Glutamatergic neuron (in vitro differentiated cells): ENCODE measurements at places on chromosomes 2 and 18.

GRCh38 chr2:48852938-48853337 is 97.4 kb upstream of the LHCGR start:
- DNase-seq, result no peak

- DNase-seq, result peak; percentile 62
Measured at GRCh38 chr2:71530641-71531332, 77.4 kb downstream of the DYSF start.

DNA sequence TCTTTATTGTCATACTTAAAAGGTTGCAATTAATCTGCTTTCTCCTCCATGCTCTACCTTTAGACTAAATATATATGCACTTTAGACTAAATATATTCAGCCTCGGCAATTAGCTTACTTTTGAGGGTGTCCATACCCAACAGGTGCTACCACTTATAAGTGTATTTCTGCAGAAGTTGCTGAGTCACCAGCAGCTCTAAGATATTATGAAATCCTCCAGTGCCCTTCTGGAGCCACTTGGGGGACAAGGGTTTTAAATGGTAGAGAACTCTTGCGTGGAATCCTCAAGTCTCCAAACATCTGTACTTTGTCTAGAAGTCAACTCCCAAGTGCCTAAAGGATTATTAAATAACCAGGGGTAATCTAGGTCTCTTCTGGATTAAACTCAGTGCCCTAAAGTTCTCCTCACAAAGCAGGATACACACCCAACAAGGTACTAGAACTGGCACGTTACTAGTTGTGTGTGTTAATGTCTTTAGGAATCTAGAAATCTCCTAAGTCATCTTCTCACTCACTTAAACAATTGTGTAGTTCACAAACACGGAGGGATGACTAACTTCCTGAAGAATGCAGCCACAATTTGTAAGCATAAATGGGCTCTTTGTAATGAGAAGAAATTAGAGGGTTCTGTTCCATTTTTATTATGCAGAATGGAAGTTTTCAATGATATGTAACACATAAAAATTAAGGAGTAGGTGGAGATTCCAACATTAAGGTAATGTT is 159.7 kb downstream of the CD226 start:
- no peak for DNase-seq

DNA sequence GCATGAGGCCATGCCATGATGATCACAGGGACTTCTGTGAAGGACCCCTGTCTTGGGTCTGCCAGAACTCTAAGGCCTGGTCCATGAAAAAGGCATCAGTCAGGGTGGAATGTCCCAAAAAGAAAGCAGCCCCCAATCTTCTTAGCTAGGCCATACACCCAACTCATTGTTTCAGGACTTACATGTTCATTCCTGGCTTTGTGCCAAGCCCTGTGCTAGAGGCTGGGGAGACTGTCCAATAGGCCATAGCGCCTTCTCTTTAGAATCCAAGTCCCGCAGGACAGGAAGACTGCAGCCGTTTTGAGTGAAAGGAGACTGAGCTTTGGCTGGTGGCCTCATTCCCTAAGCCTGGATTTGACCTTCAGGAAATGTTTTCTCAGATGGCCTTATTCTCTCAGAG is 247.3 kb downstream of the PRKCE start:
- no peak for DNase-seq

DNA sequence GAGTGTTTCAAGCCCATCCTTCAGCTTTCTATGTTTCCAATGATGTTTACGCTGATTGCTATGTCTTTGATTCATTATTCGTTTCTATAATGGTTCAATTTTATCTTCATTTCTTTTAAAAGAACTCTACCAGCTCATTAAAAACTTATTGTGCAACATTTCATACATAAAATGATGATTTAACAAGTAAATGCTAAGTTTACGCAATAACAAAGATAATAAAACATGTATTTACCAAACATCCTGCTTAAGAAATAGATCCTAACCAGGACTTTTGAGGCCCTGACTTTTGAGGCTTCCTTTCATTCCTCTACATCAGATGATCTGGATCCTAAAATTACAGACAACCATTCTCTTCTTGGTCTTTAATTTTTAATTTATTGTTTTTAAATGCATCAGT is 86.5 kb upstream of the DLGAP1 start:
- no peak for DNase-seq

DNA sequence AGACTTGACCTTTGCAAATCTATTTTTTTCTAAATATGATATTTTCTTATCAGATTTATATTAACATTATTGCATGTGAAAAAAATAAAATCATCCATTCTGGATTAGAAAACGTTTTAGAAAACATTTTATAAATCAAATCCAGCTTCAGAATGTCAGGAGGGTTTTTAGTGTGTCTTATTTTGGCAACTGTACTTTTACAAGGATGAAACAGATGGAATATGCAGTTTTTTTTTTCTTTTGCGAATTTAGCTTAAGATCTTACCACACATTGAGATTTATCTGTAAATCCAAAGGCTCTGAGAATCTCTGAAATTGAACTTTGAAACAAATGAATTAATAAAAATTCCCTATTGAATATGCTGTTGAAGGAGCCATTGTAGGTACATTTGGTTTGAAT is 36.7 kb downstream of the FAM171B start:
- DNase-seq, result no peak

DNA sequence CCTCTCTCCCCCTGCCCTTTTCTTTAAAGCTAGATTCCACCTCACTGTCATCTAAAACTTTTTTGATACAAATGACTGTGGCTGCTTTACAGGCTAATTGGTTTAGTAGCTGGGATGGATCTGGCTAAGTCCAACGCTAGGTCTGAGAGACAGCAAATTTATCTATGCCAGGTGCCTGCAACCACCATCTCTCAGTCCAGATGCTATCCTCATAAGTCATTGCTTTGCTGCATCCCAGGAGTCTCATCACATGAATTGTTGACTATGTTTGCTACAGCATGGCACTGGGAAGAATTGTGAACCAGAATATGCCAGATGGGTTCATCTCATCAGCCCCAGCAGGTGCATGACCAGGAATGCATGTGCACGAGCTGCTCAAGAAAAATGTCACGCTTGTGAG is 100.0 kb upstream of the PID1 start:
- DNase-seq, result no peak

DNA sequence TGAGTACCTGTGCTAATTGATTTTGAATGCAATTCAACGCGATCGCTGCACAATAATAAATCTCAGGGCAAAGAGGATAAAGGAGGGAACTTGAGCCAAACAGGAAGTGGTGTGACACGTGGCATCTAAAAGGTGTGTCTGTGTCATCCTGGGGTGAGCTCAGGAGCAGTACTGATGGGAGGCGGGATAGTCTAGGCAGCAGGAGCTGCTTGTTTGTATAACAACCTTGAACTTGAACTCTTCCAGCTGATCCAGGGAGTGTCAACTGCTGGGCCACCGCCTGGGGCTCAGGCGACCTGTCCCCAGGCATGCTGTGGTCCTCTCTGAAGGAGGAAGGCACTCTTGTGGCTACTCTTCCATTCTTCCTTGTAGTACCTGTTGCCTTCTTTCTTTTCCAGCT is 61.2 kb downstream of the BOD1L2 start:
- no peak for DNase-seq

- DNase-seq, result no peak
Measured at GRCh38 chr2:64860276-64860885, 128.8 kb upstream of the SLC1A4 start.

DNA sequence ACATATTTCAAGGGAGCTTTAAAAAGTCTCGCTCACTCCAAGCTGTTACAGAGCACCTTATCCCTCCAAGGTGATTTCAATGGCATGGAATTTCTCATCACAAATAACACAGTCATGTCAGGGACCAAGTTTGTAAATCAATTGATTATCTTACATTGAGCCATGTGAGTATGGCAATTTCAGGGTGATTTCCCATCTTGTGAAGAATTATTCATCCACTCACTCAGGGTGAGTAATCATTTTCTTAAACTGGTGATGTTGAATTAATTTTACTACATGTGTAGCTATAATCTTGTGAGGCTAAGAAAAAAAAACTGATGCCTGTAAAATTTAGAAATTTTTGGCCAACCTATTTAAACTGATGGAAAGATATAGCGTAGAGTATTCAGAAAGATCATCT is 3.3 kb upstream of the ABCA12 start:
- no peak for DNase-seq

GRCh38 chr2:190500054-190500502 is 34.4 kb downstream of the NEMP2 start:
- DNase-seq, result no peak

DNA sequence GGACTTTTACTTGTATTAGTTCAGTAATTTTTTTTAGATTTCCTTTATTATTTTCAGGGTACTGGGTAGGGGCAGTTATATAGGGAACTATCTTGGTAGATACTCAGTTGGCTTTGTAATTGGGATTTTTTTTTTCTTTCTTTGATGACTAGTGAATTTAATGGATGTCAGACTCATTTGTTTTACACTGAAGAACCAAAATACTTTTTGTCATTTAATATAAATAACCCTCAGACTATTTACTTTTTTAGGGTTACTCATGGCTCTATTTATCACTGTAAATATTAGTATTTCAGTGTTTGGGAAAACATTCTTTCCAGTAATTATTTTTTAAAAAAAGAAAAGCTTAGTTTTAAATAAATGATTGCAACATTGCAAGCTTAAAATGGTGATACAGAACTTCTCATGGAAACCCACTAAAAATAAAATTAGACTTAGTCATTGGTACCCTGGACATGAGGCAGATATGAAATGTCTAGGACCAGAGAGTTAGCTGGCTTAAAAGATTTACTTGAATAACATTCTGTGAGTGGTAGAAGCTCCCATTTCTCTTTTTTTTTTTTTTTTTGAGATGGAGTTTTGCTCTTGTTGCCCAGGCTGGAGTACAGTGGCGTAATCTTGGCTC is 74.4 kb upstream of the CYP20A1 start:
- DNase-seq, result no peak

GRCh38 chr2:241796209-241796608 is 12.8 kb upstream of the NEU4 start:
- peak; percentile 6 for DNase-seq

DNA sequence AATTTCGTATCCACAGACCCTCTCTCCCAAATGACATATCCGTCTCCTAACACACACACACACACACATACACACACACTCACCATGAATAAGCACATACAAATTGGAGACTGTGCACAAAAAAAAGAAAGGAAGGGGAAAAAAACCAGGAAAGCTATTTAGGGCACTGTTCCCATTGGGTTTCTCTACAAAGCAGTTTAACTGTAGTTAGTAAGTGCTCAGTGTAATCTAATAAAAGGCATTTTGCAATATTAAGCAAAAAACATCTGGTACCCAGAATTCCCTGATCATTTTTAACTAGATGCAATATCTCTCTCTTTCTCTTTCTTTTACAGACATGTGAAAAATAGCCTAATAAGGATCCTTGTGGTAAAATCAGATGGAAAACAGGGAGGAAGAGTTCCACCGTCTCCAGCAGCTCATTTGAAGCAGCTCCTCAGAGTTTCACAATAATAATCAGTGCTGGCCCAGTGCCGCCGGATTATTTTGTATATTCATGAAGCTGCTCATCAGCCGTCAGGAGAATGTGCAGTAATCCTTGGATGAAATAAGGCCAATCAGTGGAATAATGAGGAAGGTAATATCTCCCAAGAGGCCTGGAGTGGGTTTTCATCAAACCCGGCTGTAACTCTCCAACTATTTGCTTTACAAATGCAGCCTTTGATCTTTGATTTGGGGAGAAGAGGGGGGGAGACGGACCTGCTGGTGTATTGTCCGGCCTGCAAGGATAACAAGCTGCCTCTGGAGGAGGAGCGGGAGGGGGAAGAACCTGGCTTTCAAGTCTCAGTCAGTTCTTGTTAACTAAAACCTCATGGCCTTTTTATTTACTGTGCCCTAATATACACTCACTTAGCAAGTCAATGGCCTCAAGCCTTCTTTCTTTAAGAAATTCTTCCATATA is 227.6 kb upstream of the SMIM21 start:
- no peak for DNase-seq

GRCh38 chr18:24043403-24043802 is 28.8 kb downstream of the TTC39C start:
- no peak for DNase-seq

DNA sequence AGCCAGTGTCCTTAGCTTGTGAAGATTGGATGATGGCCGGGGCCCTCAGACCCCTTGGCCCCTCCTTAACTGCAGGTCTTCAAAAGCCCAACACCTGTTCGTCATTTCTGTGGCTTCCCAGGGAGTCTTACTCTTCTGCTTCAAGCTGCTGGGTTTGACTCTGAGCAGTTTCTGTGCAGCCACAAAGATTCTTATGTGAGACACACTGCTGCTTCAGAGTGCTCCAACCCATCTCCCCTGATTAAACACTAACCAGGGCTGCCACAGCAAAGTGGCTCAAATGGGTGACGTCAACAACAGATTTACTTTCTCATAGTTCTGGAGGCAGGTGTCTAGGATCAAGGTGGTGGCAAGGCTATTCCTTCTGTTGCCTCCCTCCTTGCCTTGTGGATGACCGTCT is 40.8 kb downstream of the TSN start:
- no peak for DNase-seq

DNA sequence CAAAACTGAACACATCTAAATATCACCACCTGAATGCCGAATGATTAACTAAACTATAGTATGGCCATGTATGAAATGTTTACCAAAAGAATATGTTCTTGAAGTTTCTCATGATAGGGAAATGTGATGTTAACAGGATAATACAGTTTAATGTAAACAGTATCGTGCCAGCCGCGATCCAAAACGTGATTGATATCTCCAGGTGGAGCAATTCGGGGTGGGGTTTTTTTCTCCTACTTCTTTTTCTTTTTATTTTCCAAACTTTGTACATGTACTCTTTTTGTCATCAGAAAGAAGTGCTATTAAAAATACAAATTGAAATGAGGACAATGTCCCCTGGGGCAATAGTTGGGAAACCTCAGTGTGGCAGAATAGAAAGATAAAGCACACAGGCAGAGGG is 4.0 kb upstream of the BIN1 start:
- DNase-seq, result no peak

DNA sequence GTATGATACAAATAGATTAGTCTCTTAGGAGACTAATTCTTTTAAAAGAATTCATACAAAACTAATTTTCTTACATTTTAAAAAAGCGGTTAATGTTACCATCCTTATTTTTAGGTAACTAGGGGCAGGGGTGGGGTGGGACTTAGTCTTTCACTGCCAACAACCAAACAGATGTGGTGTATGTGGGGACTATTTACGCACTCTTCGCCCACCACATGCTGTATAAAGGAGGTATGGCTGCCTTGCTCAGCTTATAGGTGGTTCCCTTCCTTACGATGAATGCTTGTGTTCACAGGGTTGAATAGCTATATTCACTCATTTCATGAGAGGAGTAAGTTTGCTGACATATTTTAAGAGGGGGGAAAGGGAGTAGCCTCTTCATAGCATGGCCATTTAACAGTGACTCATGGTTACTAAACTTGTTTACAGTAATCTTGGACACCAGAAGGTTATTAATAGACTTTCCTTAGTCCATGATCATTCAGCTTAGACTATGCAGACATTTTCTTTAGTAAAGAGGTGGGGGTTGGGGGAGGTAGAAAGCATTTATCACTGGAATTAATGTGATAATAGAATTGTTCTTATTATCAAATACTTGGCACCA is 61.8 kb downstream of the CAB39 start:
- no peak for DNase-seq

- no peak for DNase-seq
Measured at GRCh38 chr2:112605926-112606325, 21.5 kb downstream of the CHCHD5 start.

GRCh38 chr2:172484253-172484652 is 56.9 kb downstream of the ITGA6 start:
- no peak for DNase-seq
